ENCODE measurements at places on chromosomes 6 and 20.

GRCh38 chr6:38929560-38929959, 119.0 kb upstream of the GLP1R start:
- DNase-seq = no peak

- DNase-seq = no peak
These were observed 7.0 kb downstream of the PPP1R10 start for GRCh38 chr6:30610065-30610464.

GRCh38 chr6:157432892-157433265, 51.9 kb downstream of the ZDHHC14 start:
- no peak for DNase-seq

DNA sequence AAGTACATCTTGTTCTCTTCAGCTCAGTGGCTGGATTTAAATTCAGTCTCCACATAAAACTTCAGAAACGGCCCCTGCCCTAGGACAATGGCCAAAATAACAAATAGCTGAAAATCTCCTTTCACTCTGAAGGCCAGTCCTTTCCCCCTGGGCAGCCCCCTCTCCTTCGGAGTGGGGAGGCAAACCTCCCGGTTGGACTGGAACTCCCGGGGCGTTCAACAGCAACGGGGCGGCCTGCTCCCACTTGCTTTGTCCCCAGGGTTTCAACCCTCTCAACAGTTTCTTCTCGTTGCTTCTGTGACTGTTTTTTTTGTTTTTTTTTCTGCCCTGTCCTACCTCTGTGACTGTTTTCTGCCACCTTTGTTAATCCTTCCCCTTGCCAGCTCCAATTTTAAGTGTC, 102.6 kb upstream of the DUSP22 start:
- no peak for DNase-seq

- no peak for DNase-seq
These were observed 218.2 kb upstream of the RNF24 start for GRCh38 chr20:4233520-4233919.

GRCh38 chr20:51492167-51493092, 50.1 kb downstream of the NFATC2 start:
- no peak for DNase-seq

DNA sequence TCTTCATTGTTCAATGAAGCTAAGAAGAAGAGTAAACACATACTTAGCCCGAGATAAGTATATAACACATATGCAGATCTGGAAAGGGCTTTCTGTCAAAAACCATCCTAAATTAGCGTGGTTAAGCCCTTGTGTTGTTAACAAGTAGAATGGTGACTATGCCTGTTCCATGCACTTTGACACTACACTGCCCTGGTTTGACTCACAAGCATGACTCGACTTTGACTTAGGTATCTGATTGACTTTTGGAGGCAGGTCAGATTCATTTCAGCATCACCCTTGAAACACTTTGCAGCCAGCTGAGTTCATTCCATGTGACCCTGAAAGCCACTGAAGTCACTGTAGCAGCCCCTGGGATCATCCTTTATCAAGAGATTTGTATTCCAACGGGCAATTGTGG, 239.8 kb downstream of the TBX18 start:
- DNase-seq = no peak

DNA sequence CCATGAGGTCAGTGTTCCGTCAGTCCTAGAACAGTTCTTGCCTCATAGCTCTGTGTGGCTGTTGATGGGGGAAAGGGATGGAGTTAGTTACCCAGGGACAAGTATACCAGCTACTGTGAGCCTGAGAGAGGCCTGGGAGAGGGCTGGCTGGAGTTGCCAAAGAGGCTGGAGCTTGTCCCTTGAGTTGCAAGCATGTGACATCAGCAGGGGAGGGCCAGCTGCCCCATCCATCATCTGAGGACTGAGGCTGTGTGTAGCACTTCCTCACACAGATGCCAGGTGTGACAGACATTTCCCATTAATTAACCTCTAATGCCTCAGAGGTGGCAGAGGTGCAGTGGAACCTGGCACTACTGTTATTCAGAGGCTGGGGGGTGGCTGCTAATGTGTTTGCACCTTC, 131.6 kb downstream of the PHACTR3 start:
- DNase-seq = no peak

GRCh38 chr6:11738661-11739375, 39.8 kb downstream of the ADTRP start:
- no peak for DNase-seq

GRCh38 chr20:45993197-45993951, 15.3 kb upstream of the MMP9 start:
- no peak for DNase-seq

DNA sequence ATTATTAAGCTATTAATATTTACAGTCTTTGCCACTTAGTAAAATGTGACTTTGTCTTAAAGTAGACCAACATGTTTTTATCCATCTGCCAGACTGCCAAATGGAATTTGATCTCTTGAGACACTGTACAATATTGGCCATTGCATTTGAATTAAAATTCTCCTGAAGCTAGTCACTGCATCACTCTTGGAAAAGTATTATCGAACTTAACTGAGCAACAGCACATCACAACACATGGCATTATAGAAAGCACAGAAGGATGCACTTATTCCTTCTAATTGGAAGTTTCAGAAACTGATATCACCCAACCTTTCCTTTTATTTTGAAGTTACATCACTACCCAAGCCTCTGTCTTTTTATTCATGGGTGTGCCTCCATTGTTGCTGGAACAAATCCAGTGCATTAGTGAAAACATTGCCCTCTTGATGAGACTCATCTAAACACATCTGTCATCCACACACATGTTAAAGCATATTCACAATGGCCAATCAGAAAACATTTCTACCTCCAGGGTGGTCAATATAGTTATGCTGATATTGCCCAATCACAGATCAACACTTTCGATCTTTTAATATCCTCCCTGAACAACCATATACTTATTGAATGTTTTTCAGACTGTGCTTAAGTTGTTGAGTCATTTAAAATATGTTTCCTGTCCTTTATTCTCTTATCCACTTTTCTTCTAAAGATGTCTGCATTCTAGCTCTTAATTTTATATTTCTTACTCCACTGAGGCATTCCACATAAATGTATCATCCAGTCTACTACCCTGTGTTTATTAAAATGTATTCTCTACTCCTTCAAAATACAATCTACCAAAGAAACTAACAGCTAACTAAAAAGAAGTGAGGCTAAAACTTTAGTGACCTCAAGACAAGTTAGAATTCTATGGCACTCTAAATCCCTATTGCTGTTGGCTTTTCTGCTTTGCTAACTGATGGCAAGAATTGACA, 535.0 kb downstream of the RFPL4B start:
- DNase-seq = no peak

GRCh38 chr20:61629602-61630390, 377.7 kb downstream of the CDH4 start:
- no peak for DNase-seq

- DNase-seq = no peak
These were observed 353.4 kb downstream of the EPM2A start for GRCh38 chr6:145381941-145382340.

All from activated T-helper 9 cell treated with anti-CD3 and anti-CD28 coated beads, Interleukin-2, amount 50 U/mL, for 16 hours (primary cell).